ENCODE measurements at places on chromosomes 12 and 14.

DNA sequence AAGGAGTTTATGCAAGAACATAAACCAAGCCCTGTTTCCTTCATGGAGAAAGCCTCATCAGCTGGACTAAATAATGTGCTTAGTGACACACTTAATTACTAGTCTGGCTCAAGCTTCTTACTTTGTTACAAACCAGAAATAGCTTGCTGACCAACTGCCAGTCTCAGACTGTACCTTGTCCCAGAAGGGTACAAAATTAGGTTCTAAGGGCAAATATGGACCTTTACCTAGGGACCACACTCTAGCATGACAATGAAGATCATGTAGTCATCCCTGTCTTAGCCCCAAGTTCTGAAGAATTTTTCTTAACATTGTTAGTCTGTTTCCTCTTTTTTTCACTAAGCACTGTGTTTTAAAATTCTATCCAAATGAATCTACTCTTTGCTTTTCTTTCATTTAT is 2.2 kb downstream of the AMN1 start:
- no peak for DNase-seq

DNA sequence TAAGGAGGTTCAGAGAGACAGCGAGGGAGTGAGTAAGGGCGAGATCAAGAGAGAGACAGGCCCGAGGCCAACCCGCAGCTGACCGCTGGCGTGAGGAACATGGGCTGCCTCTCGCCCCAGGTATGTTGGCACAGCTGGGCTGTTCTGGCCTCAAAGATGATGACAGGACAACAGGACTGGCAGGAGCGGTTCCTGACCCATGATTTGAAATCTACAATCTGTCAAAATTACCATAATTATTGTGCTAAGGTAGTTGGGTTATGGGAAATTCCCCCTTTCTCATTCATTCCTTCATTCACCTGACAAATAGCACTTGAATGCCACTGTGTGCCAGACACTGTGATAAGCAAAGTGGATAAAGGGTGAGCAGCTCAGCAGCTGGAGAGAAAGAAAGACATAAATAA is 5.1 kb upstream of the ENDOU start:
- no peak for DNase-seq

DNA sequence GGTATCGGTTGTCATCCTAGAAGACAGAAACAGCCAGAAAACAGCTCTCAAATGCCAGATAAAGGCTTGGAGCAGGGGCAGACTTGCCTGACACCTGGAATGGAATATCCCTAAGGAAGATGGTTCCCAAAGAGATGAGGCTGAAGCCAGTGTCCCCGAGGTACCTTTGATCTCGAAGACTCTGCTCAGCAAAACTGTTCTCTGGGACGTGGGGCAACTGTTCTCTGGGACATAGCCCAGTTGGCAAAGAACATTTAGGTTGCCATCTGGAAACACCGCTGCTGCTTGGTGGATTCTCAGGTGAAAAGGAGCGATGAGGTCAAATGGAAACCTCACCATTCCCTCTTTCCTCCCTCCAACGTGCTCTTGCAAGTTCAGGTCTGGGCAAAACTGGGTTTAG is 27.9 kb upstream of the FBXO21 start:
- DNase-seq, result no peak

DNA sequence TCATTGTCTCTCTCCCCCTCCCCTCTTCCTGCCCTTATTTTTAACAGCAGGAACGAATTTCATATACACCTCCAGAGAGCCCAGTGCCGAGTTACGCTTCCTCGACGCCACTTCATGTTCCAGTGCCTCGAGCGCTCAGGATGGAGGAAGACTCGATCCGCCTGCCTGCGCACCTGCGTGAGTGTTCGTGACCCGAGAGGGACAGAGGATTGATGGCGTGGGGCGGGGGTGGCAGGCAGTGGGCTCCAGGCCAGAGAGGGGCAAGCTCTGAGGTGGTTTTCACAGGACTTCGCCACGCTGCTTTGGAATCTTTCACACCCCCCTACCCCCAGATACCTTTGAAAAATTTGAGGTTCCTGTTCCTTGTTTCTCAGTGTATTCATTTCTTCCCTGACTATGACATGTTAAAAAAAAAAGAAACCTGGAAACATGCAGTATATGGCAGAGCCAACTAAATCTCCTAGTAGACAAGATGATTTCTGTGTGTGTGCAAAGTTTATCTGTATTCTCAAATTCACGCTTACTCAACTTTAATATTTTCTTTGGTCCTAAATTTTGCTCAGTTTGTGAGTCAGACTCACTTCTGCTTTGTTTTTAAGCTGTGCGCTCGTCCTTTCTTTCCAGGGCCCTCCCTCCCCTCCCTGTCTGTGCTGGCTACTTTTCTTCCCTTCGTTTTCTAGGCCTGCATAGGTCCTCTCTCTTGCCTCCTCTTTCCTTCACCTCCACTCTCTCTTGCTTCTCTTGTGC is 103.1 kb downstream of the ETV6 start:
- DNase-seq, result no peak

DNA sequence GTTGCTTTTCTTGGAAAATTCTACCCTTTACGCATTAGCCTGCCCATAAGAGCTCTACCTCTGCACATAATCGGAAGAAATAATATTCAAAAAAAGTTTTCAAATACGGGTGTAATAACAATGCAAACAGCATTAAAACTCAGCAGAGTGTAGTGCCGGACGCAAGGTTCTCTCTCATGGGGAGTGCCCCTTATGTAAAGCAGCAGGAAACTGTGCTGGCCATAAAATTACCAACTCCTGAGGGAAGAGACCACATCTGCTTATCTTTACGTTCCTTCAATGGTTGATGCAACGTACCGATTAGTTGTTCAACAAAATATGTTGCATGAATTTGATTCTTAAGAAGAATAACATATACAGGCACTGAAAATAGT is 118.7 kb upstream of the TMCC3 start:
- DNase-seq, result peak; percentile 21

- no peak for DNase-seq
Observed at GRCh38 chr12:21675641-21676040, 18.0 kb upstream of the LDHB start.

DNA sequence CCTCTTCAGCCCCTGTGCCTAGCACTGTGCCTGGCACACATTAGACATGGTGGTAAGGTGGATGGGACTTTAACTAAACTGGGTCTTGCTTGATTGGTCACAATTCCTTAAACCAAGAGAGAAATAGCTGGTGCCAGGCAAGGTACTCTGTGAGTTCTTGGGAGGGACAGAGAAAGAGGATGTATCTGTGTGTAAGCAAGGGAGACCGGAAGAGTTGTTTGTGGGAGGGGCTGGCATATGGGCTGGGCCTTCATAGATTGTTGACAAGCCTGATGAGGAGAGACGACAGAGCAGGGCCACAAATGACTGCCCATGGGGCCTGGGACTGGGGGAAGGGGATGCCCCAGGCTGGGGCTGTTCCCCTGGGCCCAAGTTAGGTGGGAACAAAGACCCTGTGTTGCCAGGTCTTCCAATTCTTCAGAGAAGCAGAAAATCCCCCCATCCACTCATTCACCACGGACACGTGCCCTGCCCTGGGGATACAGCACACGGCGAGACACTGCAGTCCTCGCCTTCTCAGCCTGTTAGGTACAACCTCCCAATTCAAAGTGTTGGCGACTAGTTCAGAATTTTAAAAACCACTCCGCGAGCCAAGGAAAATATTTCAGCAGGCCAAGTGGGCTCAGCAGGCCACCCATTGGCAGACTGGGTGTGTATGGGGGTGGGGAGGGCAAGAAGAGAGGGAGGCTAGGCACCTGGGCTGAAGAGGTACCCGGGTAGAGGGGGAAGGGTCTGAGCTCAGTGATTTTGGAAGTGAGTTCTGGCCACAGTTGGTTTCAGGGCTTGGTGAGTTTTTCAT is 11.4 kb upstream of the CYP46A1 start:
- DNase-seq, result peak; percentile 32

GRCh38 chr12:93991829-93992461 is 156.4 kb upstream of the PLXNC1 start:
- DNase-seq, result no peak

- no peak for DNase-seq
Observed at GRCh38 chr14:69651664-69652063, 40.3 kb downstream of the SUSD6 start.

- no peak for DNase-seq
Observed at GRCh38 chr14:43539210-43539609, 967.9 kb downstream of the FSCB start.

DNA sequence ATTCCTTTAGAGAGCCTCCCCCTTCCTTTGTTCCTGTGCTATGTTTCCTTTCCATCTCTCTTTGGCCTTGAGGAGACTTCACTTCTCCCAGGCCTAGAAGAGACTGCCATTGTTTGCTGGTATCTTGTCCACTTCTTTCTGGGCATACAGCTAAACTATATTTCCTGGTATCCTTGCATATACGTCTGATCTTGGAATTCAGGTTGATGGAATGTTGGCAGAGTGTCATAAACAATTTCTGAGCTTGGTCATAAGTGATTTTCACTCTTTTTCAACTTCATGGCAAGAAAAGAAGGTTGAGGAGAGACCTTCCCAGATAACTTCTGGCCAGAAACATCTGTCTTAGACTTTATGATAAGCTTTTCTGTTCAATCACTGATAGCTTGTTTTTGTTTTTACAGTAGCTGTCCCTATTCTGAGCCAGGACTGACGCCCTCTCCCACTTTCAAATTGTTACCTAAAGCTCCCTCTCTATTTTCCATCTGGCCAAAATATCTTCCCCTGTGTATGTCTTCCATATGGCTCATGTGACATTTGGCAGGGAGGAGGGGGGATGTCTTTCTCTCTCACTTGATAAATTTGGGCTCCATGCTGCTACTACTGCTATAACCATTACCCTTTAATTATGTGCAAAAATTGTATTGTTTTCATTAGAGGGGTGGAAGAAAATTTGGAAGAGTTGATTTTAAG is 457.0 kb downstream of the ADAMTS20 start:
- no peak for DNase-seq

GRCh38 chr14:77219591-77219990 is 38.0 kb downstream of the TMEM63C start:
- DNase-seq, result no peak

DNA sequence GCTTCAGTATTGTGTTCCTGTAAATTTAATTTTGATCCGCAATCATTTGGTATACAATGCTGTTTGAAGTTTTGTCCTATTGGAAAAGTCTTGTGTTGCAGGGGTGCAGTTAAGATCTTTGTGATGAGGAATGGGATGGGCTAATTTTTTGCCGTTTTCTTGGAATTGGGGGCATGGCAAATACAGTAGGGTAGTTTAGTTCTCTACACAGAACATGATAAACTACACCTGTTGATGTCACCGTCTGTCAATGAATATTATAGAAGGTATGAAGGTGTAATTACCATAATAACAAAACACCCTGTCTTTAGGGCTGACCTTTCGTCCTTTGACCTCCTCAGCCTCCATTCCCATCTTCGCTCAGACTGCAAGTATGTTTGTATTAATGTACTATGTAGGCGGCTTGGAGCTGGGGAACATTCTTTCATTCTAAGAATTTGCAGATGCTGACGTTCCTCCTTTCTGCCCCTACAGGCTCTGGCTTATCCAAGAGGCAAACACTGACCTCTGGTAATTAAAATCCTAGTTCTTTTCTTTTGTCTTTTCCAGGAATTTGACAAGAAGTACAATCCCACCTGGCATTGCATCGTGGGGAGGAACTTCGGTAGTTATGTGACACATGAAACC is 1.7 kb downstream of the DYNLL1 start:
- no peak for DNase-seq

GRCh38 chr12:50953047-50953446 is 703 bp downstream of the HIGD1C start:
- no peak for DNase-seq

DNA sequence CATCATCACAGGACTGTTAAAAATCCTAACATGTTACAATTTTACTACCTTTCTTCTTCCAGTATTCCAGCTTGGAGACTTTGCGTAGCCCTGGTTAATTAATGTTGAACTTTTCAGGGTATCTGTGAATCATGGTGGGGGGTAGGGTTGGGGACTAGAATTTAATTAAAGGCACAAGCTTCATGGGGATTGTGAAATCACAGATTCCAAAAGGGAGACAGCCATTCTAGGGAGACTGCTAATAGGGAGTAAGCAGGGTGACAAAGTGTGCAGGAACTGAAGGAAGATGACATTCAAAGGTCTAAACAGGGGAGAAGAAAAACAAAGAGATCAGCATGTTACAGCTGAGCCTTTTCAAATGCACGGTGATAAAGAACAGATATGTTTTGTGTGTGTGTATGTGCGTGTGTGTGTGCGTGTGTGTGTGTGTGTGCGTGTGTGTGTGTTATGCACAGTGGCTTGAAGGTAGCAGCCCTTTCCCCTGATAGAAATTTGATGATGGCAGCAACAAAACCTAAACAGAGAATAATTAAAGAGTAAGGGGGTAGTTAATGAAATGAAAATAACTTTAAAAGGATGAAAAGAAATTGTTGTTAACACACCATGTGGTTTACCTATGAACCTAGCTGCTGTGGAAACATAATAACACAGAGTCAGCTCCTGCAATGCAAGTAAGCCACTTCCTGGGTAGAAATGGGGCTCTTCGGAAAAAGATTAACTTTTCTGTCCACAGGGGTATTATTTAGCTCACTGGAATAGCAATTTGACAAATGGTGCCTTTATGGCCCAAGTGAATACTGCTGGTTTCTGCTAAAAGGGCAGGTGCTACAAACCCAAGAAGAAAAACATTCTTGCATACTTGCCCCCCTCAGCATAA is 581.7 kb downstream of the DIO2 start:
- no peak for DNase-seq

DNA sequence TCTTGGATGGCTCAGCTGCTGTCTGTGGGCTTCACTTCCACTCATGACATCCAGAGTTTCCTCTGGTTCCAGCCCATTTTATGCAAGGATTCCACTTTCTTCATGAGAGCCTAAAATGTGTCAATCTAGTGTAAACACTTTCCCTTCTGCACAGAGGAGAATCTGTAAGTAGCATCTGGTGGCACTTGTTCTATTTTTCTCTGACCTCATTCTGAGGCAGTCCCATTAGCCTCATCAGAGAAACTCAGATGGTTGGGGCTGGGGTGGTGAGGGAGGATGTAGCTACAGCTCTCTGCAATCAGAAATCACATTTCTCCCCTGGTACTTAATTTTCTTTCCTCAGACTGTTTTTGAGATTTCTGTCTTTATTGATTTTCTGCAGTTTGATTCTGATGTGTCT is 81.6 kb downstream of the PRMT8 start:
- DNase-seq, result no peak

DNA sequence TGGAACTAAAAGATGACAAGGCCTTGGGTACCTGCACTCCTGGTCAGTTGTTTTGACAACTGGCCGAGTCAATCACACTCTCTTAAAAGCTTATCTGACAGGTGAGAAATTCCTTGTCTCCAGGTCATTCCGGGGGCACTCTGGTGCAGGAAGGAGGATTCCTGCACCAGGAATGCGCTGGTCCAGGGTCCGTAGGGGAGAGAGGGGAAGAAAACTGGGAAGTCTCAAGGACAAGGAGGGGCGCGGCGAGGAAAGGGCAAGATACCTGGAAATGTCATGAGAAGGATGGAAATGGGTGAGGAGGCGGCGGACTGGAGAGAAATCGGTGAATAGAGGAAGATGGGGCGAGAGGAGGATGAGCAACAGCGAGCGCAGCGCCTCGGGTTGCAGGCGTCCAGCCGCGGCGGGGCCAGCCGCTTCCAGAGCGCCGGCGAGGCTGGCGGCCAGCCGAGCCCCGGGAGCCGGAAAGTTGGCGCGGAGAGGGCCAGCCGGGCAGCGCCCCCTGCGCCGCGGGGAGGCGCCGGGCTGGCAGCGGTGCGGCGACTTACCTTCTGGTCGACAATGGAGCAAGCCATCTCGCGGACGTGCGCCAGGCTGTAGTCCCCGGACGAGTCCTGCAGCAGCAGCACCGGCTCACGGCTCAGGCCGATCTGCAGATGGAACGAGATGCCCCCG is 809 bp downstream of the PRKD1 start:
- DNase-seq, result no peak
